ENCODE measurements at places on chromosomes 13 and 19.

GRCh38 chr19:27748551-27749152 lies 1464.3 kb downstream of the UQCRFS1 start:
- no peak for DNase-seq

- no peak for DNase-seq
Measured at GRCh38 chr19:41334793-41335192, 18.9 kb downstream of the TGFB1 start.

DNA sequence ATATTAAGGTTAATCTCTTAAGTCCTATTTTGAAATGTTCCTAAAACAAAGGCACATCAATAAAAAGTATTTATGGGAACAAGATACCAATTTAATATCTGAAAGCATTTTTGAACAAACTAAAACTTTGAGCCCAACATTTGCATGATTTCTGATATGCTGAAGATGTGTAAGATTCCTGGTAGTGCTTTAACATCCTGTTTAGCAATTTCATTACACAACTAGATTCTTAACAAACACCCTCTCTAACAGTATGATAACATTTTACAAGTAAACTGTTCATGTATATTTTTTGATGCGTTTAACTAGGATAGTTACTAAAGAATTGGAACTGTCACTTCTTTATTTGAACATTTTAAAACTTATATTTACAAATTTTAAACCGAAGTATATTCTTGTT lies 63.9 kb downstream of the DACH1 start:
- no peak for DNase-seq

GRCh38 chr13:51559946-51560735 lies 24.1 kb upstream of the WDFY2 start:
- no peak for DNase-seq

- no peak for DNase-seq
Measured at GRCh38 chr19:17757125-17757524, 5.8 kb downstream of the FCHO1 start.

GRCh38 chr13:110017379-110017778 lies 231.0 kb upstream of the IRS2 start:
- no peak for DNase-seq

DNA sequence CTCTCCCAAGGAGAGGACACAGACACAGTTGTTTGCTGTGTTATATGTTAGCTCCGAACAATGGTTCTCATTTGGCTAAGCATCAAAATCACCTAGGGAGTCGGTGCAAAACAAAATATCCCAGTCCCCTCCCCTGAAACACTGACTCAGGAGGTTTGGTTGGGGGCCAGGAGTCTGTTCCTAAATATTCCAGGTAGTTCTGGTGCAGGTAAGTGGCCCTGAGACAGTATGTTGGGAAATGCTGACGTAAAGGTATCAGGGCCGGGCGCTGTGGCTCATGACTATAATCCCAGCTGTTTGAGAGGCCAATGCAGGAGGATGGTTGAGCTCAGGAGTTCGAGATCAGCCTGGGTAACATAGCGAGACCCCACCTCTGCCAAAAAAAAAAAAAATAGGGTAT lies 2.3 kb upstream of the MAP2K7 start:
- no peak for DNase-seq

DNA sequence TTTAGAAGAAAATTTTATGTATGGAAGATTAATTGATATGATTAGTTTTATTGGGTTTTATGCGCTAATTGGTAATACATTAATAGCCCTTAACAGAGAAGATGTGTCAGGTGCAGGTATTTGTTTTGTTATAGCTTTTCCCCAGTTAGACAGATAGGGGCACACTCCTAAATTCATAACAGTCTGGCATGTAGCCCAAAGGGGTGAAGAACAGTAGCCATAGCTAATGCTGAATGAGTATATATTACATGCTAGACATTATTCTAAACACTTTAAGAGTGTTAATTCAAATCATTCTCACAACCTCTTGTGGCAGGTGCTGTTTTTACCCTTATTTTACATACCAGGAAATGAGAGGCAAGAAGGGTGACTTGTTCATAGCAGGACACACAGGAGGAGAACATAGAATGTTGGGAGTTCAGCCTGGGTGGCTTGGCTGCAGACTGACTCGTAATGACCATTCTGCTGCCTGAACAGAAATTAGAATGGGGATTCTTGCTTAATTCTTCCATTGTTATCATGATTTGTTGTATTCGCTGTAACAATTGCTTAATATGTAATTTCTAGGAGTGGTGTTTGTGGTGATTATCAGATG lies 20.1 kb downstream of the PCCA start:
- DNase-seq: no peak

- DNase-seq: no peak
Measured at GRCh38 chr13:76759877-76760276, 126.3 kb downstream of the KCTD12 start.

GRCh38 chr13:21181671-21182070 lies 5.2 kb downstream of the MRPL57 start:
- no peak for DNase-seq

GRCh38 chr13:51091839-51092238 lies 19.2 kb downstream of the C13orf42 start:
- no peak for DNase-seq

DNA sequence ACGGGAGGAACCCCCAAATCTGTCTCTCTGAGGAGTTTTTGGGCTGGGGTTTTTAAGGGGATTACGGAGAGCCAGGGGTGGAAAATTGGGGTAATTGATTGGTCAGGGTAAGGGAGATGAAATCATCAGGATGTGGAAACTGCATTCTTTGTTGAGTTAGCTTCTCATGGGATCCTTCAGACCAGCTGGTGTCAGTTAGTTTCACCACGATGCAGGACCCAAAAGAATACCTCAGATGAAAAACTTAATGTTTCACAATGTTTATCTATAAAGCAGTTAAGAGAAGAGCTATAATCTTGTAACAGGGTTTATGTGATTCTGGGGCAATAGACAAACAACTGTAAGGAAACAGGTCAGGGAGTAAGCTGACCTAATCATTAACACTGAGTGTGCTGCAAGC lies 230.8 kb downstream of the POU4F1 start:
- no peak for DNase-seq

DNA sequence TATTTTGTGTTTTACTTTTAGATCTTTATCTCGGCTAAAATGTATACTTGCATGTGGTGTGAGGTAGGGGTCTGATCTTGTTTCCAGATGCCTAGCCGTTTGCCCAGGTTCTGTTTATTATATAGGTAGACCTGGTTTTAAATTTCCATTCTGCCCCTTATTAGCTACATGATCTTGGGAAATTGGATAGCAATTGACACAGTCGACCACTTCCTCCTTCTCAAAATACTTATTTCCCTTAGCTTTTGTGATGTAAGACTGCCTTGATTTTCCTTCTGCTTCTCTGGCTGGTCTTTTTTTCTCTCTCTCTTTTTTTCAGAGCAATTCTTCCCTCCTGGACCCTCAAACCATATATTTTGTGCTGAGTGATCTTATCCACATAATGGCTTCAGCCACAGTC lies 3.0 kb upstream of the PGLYRP1 start:
- DNase-seq: no peak

GRCh38 chr19:30968210-30968609 lies 381.0 kb downstream of the TSHZ3 start:
- no peak for DNase-seq

- no peak for DNase-seq
Measured at GRCh38 chr19:52938761-52939160, 15.5 kb upstream of the ZNF888 start.

GRCh38 chr13:106443607-106444322 lies 91.7 kb downstream of the EFNB2 start:
- DNase-seq: no peak

DNA sequence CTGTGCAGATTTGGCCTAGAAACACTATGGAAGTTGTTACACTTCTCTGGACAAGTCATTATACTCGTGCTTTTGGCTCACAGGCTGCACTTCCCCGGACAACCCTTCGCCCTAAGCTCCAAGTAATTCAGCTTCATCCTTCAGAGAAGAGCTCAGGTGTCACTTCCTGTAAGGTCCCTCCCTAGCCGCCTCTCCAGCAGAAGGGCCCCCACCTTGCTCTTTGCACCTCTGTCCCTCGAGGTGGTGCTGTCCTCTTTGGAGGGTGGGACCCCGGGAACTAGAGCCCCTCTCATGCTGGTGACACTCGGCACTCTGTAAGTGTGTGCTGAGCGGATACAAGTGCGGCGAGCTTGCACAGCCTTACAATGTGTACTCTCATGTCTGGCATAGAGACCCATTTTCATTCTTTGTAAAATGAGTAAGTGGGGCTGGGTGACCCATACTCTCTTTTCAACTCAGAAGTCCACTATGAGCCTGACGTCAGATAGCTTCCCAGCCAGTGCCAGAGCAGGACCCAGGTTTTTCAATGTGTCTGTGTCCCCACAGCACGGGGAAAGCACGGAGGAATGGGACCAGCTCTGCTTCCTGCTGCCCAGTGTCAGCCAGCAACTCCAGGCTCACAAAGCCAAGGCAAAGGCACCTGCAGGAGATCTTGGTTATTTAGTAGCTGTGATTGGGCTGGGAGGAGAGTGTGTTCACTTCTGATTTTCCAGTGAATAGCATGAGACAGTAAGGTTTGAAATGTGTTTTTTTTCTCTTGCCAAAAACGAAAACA lies 26.9 kb downstream of the CHAMP1 start:
- DNase-seq: no peak

DNA sequence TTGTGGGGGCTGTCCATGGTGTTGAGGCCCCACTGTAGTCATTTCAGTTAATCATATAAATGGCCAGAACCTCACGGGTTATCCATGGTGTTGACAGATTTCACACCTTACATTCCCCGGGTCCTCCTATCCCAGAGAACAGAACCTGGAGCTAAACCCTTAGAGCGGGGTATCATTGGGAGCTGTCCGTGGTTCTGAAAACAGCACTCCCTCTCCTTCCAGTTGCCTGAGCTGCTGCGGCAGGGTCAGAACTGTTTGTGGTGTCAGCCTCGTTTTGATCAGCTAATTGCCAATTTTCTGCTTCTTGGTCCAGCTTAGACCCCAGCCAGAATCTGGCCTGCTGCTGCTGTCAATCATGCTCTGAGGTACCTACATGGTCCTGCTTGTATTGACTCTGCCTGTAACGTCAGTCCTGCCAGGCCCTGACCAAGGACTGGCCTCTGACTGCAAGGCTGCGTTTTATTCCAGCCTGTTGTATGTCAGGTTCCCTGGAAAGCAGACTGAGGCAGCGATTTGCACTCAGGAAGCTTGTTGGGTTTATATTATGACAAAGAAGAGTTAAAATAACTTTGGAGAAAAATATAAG lies 55.8 kb upstream of the KCTD15 start:
- no peak for DNase-seq

DNA sequence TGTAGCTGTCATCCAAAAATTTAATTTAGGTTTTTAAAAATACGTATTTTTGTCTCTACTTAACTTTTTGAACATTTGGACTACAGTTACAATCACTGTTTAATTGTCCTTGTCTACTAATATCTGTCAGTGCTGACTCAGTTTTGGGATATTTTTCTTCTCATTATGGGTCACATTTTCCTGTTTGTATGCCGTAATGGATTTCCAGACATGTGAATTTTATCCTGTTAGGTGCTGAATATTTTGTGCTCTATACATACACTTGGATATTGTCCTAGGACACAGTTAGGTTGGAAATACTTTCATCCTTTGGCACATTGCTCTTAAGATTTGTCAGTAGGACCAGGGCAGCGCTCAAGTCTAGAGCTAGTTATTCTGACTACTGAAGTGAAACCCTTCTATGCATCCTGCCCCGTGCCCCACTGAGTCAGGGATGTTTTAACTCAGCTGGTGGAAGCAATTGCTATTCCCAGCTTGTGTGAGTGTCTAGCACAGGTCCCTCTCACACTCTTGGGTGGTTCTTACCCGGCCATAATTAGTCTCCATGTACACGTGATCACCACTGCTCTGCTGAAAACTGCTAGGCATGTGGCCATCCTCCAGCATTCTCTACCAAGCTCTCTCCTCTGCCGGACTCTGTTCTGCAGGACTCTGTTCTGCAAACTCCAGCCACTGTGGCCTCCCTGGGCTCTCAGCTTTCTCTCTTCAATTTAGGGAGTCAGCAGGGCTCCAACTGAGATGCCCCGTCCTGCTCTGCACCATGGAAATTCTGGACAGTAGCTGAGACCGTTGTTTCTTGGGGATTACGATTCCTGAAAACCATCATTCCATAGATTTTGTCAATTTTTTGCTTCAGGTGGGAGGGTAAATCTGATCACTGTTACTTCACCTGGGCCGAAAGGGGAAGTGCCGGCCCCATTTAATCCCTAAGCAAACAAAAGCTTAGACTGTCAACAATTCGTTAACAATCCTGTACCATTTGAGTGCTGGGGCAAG lies 11.1 kb downstream of the PROZ start:
- DNase-seq: no peak

GRCh38 chr13:97376981-97377380 lies 57.0 kb upstream of the RAP2A start:
- DNase-seq: no peak

- no peak for DNase-seq
Measured at GRCh38 chr13:112136095-112136494, 69.1 kb downstream of the SOX1 start.

DNA sequence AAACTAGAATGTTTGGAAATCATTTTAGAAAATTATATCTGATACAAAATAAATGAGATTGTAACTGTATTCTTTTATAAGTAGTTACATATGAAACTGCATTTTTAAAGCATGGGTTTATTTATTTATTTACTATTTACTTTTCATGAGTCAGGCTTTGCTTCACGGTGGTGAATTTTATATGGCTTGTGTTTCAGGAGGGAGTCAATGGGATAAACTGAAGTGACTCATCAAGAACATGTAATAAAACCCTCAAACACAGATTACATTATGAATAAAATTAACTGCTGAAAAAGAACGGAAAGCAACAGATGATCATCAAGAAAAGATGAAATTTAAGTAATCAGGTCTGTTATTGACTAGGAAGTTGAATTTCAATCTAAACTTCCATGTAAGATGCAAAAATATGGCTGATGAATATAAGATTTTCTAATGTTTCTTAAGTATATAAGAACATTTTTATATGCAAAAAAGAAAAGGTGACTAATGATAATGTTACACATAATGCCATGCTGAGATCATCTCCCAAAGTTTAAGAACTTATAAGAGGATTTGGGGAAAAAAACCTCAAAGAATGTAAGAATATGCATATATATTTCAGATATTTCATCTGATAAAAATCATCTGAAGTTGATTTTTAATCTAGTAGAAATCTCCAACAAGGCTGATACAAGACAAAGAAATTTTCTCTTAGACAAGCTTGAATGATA lies 383.6 kb downstream of the SLITRK1 start:
- DNase-seq: no peak

GRCh38 chr13:20439261-20439660 lies 86.4 kb downstream of the CRYL1 start:
- no peak for DNase-seq
